ENCODE measurements at places on chromosomes 6 and 20.

DNA sequence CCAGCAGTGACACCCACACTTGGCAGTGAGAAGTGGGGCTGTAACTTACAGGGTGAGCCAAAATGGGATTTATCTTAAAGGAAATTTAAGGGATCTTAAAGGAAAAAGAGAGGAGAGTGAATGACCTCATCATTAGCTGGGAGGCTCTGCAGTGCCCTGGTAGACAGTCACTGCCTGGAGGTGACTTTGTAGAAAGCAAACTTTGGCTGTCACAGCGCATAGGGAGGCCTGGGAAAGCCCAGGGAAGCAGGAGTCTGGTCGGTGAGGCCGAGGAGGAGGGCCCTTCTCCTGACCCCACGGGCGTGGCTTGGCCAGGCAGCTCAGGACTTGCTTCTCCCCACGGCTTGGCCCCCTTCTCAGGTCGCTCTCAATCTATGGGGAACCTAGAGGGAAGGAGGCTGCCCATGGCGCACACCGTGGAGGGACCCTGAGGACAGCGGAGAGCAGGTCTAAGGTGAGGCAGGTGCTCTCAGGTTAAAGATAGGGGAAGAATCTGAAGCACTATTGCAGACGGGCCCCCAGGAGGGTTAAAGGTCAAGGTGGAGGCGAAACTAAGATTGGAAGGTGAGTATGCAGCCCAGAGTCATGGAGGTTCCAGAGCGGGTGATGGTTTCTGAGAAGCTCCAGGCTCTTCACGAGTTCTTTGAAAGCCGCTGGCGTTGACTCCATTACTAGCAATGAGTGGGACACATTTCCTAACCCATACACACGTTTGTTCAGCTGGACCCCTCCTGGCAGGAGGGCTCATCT is 15.6 kb upstream of the RIPK1 start:
- DNase-seq: no peak

GRCh38 chr20:38111366-38112232 is 53.5 kb downstream of the TGM2 start:
- no peak for DNase-seq

DNA sequence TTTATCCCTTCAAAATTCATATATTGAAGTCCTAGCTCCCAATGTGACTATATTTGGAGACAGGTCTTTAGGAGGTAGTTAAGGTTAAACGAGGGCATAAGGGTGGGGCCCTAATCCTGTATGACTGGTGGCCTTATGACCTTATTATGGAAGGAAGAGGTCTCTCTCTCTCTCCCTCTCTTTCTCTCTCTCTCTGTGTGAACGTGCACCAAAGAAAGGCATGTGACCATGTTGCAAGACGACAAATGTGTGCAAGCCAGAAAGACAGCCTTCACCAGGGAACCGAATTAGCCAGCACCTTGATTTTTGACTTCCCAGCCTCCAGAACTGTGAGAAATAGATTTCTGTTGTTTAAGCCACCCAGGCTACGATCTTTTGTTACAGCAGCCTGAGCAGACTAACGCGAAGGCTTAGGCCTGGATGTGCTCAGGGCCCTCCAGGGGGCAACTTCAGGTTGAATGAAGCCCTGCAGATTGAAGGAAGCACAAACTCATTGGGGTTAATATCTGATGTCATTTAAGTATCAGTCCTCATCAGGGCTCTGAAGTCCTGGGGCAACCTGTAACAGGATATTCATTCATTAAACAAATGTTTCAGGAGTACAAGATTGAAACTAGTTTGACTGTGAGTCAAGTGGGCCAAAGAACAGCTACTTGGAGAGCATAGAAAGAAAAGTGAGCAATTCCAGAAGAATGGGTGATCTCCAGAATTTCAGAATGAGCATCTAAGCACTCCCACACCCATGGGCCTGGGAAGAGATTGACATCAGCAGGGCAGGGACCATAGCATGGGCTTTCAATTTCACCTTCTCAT is 157.4 kb upstream of the TNFAIP3 start:
- peak; percentile 46 for DNase-seq

DNA sequence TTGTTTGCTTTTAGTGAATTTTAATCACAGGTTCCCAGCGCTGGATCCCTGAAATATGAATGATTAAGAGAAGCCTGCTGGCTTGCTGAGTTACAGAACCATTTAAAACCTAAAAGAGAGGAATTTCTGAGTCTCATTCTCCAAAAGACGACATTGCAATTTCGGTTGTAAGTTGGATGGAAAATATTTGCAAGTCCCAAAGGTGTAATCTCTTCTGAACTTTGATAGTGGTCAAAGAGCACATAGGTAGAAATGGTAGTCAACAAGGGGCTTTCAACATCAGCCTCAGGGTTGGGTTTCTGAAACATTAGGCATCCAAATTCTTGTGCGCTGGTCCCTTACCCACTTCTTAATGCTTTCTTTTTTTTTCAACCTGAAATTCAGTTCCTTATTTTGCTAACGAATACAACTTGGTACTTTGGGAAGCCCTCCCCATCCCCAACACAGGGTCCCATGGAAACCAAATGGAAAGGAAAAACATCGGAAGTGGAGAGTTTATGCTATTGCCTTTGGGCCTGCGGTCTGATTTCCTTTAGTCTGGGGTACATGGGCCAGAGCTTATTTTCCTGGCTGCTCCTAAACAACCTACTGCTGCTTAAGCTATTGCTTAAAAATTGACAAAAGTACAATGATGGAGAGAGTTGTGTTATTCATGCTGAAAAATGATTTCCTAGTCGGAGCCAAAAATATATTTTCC is 117.0 kb upstream of the KCNK16 start:
- DNase-seq: no peak

DNA sequence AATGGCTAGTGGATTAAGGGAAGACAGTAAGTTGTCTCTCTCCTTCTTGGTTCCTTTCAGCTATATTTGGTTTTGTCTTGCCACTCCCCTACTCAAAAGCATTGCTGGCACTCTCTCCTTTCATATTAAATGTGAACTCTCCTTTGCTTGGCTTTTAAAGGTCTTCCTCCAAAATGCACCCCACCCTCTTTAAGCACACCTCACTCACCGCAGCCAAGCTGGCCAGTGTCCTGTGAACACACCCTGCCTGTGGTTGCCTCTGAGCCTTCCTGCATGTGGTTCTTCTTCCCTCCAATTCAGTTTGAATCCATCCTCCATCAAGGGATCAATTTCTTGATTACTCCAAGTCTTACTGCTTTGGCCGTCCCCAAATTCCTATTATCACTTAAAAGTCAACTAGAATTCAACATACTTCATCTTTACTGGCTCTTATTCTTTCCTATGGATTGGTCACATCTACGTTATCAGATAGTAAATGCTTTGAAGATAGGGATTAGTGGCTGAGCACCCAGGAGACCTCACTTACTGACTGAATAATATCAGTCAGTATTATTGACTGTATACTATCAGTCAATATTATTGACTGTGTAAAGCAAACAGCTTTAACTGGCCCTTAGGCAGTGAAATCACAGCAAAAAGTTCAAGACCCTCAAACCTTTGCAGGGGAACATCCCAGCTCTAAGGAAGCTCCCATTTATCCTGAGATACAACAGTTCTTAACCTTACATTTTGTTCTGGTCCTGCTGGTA is 41.6 kb upstream of the SPDEF start:
- no peak for DNase-seq

- DNase-seq: no peak
These were observed 46.2 kb upstream of the SDHAF4 start for GRCh38 chr6:70520575-70520974.

- DNase-seq: no peak
These were observed 65.4 kb downstream of the RPRD1B start for GRCh38 chr20:38098952-38099351.

DNA sequence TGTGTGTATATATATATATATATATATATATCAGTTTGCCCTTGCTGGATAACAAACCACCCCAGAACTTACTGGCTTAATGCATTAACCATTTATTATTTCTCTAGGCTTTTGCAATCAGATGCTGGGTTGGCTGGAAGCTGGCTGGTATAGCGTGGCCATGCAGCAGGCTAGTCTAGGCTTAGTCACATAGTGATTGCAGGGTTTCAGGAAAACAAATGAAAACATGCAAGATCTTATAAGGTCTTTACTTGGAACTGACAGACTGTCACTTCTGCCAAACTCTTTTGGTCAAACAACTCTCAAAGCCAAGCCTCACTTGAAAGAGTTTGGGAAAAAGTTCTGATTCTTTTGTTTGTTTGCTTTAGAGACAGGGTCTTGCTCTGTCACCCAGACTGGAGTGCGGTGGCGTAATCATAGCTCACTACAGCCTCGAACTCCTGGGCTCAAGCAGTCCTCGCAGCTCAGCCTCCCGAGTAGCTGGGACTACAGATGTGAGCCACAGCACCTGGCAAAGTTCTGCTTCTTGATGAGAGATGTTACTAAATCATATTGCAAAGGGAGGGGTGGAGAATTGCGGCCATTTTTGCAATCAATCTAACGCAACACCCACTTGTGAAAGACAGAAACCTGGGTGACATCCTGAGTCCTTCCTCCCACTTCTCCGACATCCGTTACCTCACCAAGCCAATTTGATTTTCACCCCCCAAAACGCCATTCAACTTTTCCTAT is 74.6 kb upstream of the RNF24 start:
- DNase-seq: no peak

- no peak for DNase-seq
These were observed 20.9 kb downstream of the FARS2 start for GRCh38 chr6:5282191-5282623.

DNA sequence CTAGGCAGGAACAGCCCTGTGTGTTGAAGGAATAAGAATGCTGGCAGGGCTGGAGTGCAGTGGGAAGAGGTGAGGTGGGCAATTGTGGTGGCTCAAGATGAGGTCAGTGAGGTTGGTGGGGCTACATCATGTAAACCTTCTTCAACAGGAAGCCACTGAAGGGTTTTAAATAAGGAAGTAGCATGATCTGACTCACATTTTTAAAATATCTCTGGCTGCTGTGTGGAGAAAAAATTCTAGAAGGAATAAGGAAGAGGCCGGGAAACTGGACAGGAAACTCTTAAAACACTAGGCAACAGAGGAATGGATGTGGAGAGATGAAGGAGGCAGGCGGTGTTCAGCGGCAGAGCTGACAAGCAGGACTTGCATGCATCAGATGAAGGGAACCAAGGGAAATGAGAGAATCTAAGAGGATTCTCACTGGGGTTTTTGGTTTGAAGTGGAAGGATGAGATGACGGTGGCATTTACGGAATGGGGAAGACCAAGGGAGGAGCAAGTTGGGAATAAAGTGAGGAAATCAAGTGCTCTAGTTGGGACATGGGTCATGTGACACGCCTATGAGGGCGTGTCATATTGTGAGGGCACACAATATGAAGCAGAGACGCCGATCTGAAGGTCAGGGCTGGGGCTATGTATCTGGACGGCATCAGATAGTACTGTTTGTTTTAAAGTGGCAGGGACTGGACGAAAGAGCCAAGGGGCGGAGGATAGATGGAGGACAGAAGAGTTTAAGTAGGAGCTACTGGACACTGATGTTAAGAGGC is 18.2 kb downstream of the TMEM242 start:
- DNase-seq: no peak

- DNase-seq: no peak
These were observed 8.5 kb upstream of the TUBB2A start for GRCh38 chr6:3165631-3166534.

- no peak for DNase-seq
These were observed 48.4 kb downstream of the ZHX3 start for GRCh38 chr20:41268917-41269652.

DNA sequence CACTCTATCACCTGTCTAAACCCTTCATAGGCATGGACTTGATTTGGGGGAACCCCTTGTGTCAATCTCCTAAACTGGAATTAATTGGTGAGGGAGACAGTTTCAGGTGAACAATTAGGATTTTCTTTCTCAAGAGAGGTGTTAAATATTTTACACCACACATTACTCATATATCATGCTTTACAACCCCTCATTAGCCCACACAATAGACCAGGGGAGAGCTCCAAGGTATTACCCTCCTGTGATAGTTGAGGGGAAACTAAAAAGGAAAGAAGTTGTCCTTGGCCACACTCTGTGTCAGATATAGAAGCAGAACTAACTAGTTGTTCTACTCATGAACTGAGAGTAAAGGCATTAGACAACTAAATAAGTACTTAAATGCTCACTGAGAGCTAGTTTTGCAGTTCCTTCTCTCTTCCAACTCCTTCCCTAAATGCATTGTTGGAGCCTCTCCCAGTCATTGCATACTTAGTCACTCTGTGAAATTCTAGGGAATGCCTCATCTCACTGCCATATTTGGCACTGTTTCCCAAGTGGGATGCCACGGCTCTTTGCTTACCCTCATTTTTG is 183.7 kb upstream of the CEP162 start:
- no peak for DNase-seq

DNA sequence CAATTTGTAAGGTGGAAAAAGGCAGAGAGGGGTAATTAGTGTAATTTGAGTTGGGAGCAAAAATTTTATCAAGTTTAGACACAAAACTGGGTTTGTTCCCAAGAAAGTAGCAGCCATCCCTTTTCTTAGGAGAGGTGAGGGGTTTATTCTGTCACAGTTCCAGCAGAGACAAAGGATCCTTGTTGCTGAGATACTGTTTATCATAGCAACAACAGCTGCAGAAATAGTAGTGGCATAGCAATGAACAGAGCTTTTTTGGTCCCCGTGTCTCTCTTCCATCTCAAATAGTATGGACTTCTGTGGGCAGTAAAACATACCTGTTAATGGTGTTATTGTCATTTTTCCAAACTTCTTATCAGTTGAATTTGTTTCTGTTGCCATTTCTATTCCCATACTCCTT is 23.9 kb downstream of the ZKSCAN8 start:
- DNase-seq: no peak

DNA sequence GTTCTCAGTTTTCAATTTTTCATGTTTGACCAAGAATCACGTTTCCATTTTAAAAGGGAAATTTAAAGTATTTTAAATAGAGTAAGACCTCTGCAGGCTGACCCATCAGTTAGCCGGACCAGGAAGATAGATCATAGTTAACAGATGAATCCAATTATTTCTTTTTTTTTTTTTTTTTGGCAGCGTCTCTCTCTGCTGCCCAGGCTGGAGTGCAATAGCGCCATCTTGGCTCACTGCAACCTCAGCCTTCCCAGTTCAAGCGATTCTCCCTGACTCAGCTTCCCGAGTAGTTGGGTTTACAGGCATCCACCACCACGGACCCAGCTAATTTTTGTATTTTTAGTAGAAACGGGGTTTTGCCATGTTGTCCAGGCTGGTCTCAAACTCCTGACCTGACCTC is 256.7 kb upstream of the CNR1 start:
- no peak for DNase-seq

DNA sequence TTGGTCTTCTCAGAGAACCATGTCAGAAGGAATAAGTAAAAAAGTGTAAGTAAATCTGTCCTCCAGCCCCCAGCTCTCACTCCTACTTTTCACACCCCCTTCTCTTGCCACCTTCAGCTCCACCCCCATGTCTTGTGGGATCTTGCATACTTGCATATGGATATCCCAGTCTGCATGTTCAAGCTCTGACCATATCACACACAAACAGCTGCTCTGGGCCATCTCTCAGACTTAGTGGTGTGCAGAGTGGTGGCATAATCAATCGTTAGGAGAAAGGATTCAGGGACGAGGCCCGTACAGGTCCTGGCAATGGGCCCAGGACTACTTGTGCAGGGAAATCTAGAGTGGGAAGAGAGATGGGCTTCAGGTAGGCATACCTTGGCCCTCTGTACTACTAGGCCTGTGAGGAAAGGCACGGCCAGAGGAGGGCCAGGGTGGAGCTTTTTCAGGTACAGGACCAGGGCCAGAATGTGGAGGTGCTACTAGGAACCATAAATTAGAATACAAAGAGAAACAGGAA is 112.0 kb upstream of the SGK1 start:
- DNase-seq: no peak

- no peak for DNase-seq
These were observed 125.9 kb upstream of the INSM1 start for GRCh38 chr20:20241976-20242375.

GRCh38 chr20:60101201-60101890 is 143.1 kb downstream of the CDH26 start:
- DNase-seq: no peak
